HAP-1 (cell line): ENCODE measurements at places on chromosomes 16 and 17.

DNA sequence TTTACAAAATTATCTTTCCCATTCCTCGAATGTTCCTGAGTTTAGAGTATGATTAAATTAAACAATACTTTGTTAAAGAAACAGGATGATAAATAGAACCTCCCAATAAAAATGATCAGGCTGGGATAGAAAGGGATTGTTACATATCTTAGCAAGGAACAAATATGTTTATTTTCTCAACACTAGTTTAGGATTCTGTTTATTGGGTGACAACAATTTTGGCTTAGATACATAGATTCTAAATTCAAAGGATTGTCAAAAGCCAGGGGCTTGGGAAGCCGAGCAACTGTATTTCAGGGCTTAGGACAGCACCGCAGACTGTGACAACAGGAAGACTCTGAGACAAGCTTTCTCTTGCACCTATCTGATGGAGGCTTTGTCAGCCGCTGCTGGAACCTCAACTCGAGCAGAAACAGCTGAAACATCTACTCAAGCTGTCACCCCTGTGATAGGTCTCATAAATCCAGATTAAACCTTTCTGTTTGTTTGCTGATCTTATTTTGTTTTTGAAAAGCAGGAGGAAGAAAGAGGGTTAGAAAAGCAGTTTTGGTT lies 562.8 kb upstream of the ZFHX3 start:
- DNase-seq, result no peak

- no peak for DNase-seq
Measured at GRCh38 chr16:20903899-20904506, 3.4 kb downstream of the LYRM1 start.

DNA sequence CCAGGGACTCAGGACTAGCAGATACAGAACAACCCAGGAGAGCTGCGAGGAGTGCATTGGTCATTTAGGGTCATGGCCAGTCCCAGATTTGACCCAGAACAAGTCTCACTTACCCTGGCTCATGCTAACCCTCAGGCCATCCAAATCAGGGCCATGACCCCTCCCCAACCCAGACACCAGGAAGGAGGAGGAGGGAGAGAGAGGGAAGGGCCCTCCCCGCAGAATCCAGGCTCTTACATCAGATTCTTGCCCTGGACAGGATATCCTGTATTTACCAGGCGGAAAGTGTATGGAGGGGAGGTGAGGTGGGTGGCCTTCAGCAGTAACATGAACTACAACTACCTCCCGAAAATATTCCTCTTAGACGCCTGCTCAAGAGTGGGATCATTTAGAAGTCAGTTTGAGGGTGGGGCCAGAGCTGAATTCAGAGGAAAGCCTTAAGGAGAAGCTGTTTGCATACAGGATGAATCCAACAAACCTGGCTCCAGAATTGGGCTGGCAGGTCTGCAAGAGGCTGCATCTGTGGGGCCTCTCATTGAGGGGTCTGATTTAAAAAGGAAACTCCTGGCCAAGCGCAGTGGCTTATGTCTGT lies 2.1 kb downstream of the VAT1 start:
- DNase-seq, result no peak

DNA sequence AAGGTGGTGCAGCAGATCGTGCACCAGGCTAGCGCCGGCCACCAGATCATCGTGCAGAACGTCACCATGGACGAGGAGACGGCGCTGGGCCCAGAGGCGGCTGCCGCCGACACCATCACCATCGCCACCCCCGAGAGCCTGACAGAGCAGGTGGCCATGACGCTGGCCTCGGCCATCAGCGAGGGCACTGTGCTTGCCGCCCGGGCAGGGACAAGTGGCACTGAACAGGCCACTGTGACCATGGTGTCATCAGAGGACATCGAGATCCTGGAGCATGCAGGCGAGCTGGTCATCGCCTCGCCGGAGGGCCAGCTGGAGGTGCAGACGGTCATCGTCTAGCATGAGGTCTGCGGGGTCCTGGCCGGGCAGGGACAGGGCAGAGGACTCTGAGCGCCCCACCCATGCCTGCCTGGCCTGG lies 1.0 kb upstream of the DNASE1L2 start:
- DNase-seq, result no peak

- DNase-seq, result no peak
Measured at GRCh38 chr16:30858111-30858495, 35.8 kb downstream of the BCL7C start.

DNA sequence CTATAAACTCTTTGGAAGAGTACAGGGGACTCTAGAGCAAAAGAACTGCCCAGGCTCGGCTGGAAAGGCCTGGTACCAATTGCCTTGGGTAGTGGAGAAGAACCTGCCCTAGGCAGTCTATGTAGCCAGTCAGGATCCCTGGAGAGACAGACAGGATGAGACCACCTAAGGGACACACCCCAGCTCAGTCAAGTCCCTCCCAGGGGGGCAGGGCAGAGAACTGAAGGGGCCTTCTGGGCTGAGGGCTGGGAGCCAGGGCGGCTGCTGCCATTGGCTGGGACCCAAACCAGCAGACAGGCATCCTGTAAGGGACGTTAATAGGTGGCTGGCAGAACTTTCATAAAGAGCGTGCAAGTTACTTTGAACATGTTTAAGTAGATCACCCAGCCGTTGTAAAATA lies 12.8 kb upstream of the SLC38A8 start:
- DNase-seq, result no peak

- no peak for DNase-seq
Measured at GRCh38 chr17:73126716-73127473, 34.4 kb upstream of the SLC39A11 start.

DNA sequence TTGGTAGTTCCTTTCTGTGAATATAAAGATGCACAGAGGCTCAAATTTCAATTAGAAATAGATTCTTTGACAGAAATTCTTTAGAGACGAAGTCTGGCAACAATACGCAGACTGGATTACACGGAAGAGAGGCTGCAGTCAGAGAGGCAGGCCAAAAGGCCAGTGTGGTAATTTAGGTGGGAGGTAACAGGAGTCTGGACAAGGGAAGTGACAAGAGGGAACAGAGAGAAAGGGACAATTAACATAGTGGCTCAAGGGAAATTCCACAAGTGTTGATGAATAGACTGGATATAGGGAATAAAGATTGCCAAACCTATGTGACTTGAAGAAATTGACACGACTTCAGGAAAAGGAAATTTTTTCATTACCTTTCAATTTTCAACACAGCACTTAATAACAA lies 54.6 kb downstream of the STX8 start:
- no peak for DNase-seq

DNA sequence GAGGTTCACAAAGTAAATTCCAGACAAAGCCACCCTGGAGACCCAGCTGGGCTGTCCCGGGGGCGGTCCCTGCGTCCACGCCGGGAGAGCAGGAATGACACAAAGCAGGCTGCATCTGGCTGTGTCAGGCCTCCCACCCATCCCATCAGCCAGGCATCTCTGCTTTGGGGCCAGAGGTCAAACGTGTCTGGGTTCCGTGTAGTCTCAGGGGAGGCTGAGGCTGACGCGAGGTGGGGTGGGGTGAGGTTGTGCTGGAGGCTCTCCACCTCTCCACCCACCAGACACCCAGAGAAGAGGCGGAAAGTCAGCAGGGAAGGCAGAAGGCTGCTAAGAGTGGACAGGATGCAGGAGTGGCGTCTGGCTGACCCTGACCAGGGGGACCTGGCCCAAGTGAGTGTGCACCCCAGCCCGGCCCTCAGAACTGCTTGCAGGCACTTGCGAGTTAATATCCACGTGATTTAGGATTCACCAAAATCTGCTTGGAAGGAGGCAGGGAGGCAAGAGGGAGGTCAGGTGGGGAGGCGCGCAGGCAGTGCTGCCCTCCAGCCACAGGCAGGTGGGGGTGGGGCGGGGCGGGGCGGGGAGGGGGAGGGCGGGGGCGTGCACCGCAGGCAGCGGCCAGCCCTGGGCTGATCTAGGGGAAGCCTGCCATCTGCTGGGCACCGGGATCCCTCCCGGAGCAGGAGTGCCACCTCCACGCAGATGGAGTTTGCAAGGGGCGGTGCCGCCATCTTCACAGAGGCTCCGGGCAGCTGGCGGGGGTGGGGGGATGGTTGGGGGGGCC lies 44.3 kb downstream of the TBC1D16 start:
- DNase-seq, result peak; percentile 90

DNA sequence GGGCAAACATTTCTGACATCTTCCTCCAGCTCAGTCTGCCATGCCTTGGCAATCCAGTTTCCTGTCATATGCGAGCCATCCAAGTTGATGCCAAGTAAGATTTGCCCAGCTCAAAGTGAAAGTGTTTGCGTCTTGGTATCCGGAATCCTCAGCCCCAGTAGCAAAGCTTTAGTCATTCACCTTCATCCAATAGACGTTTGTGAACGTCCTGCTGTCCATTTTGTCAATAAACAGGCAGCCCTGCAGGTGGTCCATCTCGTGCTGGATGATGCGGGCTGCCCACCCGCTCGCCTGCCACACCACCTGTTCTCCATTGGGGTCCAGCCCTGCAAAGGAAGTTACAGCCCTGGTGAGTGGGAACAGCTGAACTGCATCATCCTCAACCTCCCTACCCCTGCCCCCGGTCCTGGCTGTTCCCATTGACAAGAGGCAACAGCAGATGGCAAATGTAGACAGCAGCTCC lies 1.5 kb downstream of the PDF start:
- DNase-seq, result no peak

GRCh38 chr17:40850293-40850972 lies 16.6 kb downstream of the KRT12 start:
- DNase-seq, result no peak
